ENCODE measurements at places on chromosomes 5 and 9.

- DNase-seq = no peak
These were observed 5.1 kb upstream of the WDR5 start for GRCh38 chr9:134130503-134131375.

DNA sequence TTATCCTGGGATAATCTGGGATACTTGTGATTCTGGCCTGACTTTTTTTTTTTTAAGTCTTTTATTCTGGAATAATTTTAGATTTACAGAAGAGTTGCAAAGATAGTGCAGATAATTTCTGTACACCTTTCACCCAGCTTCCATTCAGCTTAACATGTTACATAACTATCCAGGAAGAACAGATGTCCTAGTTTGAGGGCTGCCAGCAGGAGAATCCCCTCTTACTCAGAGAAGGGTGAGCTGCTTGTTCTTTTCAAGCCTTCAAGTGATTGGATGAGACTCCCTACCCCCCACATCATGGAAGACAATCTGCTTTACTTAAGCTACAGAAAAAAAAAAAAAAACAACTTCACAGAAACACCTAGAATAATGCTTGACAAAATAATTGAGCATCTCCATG is 254.2 kb downstream of the TRIM32 start:
- no peak for DNase-seq

DNA sequence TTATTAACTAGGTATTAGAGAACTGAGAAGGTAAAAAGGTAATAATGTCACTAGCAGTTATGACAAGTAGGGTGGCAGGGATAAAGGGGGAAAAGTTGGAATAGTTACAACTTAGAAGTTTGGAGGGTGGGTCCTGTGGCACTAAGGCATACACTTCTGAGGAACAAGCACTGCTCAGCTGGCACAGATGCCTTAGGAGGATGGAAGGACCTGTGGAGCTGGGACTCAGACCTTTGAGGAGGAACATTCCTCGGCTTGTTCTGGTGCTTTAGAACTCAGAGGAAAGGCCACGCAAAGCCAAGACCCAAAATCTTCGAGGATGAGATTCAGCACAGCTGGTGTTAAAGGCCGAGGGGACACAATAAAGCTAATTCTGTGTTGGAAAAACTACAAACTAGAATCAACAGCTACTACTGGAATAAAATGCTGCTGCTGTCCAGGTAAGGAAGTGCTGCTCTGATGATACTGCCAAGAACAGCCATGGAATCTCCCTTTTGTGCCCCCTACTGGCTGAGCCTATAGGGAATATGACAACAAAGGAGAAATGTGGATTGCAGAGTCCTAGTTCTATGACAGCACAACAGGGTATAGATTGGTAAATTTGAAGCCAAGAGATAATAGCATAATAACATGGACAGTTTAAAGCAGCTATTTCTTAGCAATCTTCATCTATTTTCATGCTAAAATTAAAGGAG is 126.7 kb downstream of the SLC25A46 start:
- DNase-seq = peak; percentile 11

DNA sequence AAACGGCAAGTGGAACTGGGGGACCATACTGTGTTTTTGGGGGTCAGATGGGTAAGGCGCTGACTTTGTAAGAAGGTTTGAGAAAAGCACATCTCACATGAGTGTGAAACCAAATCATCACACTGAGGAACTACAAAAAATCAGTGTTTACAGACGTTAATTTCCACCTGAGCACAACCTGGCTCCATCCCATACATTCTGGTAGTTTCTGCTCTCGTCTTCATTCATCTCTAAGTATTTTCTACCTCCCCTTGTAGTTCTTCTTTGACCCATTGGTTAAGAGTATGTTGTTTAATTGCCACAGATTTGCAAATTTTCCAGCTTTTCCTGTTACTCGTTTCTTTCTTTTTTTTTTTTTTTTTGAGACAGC is 8.9 kb upstream of the DPP7 start:
- DNase-seq = no peak

GRCh38 chr9:93184432-93185265 is 710 bp downstream of the WNK2 start:
- no peak for DNase-seq

DNA sequence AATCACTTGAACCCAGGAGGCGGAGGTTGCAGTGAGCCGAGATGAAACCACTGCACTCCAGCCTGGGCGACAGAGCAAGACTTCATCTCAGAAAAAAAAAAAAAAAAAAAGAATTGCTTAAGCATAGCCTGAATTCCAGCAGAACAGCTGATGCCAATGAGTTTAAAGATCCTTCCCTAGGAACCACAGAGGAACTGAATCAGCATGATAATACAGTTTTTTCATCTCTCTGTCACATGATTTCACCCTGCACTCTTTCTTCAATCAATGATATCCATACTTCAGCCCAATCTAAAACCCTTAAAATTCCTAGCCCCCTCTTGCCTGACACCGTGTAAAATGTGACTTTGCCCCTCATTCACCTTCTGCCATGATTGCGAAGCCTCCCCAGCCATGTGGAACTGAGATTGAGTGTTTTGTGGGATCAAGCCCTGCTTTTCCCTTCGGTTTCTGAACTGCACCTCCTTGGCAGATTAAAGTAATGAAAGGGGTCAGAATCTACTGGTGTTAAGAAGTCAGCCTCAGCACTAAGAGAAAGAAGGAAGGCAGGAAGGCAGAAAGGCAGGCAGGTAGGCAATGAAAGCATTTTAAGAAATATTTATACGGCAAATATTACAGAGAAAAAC is 20.9 kb upstream of the DMXL1 start:
- no peak for DNase-seq

GRCh38 chr9:24436761-24437160 is 108.9 kb downstream of the IZUMO3 start:
- DNase-seq = no peak

DNA sequence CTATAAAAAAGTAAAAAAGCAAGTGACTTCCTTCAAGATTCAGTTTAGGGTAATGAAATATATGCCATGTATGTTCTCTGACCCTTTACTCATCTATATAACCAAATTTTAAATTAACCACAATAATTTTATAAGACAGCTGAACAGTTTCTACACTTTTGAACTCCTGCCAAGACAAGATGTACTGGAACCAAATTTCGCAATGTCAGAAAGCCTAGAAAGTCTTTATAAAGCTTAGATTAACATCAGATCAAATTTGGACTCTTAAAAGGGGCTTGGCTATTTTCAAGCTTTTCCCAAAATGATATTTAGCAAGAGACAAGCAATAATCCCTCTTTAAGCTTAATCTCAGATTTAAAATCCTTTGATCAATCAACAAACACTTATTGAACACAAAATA is 362.6 kb downstream of the PTPRD start:
- DNase-seq = no peak

GRCh38 chr5:142896325-142897007 is 126.3 kb downstream of the ARHGAP26 start:
- no peak for DNase-seq
